ENCODE measurements at places on chromosomes 1 and 21.

DNA sequence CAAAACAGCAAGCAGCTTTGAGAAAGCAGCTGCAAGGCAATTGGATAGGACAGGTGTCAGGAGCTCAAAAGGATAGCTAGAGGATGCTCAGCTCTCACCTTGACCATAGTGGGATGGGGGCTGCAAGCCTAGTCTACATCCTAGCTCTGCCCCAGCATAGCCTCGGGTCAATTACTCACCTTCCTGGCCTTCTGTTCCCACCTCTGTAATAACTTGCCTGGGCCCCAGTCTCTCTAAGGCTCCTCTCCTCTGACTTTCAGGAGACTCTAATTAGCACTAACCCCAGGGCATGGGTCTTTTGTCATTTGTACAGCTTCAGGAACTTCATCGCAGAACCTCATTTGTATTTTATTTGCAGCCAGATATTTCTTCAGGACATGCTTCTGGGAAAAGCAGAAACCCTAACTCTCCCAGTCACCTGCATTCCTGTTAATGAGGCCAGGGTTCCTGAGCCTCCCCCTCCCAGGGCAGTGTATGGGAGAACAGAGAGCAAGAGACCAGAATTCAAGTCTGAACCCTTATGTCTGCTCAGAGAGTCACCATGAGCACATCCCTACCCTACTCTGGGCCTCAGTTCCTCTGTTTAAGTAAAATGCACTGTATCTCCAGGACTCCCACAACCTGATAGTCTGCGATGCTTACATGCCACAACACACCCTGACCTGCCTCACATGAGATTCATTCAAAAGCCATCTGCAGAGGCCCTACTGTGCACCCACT lies 108.1 kb downstream of the MATN1 start:
- no peak for DNase-seq

GRCh38 chr1:38481871-38482826 lies 377.4 kb downstream of the RRAGC start:
- no peak for DNase-seq

GRCh38 chr1:34784751-34785221 lies 3.8 kb downstream of the GJB3 start:
- DNase-seq = no peak

DNA sequence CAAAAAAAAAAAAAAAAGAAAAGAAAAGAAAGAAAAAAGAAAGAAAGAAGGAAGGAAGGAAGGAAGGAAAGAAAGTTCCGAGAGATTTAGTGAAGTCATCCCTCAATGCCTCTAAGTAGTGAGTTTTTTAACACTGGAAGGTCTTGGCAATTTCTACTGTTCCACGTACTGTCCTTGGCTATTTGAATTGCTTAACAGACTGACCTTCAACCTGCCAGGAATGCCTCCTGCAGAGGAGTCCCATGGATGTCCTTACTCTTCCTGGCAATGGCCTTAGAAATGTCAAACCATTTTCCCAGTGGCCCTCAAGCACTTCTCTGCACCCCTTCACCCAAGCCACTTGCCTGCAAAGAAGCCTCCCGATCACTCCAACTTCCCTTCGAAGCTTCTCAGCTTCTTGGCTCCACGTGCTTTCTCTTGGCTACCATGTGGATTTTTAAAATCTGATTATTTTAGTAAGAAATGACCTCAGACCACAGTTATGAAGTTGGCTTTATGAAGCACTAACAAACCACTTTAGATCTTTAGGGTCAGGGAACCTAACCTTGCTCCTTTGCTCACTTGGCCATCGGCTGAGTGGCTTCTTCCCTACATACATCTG lies 43.7 kb upstream of the ABCG1 start:
- DNase-seq = no peak

DNA sequence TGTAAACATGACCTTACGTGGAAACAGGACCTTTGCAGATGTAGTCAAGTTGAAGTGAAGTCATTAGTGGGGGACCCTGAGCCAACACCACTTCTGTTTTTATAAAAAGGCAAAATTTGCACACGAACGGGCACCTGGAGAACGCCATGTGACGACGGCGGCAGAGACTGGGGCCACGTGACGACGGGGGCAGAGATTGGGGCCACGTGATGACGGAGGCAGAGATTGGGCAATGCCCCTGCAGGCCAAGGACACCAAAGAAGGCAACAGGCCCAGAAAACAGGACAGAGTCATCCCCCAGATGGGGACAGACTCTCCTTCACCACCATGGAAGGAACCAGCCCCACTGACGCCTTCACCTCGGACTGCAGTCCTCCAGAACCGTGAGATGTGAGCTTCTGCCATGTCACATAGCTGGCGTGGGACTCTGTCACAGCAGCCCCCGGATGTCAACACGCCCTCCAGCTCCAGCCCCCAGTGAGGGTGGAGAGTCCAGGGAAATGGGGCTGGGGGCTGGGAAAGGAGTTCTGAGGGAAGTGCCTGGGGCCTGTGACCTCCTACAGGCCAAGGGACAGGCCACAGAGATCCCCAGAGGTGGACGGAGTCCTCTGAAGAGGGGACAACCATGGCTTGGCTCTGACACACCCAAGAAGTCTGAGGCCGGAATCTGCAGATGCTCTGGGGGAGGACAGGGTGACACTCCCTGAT lies 4.0 kb downstream of the KRTAP12-4 start:
- DNase-seq = no peak

DNA sequence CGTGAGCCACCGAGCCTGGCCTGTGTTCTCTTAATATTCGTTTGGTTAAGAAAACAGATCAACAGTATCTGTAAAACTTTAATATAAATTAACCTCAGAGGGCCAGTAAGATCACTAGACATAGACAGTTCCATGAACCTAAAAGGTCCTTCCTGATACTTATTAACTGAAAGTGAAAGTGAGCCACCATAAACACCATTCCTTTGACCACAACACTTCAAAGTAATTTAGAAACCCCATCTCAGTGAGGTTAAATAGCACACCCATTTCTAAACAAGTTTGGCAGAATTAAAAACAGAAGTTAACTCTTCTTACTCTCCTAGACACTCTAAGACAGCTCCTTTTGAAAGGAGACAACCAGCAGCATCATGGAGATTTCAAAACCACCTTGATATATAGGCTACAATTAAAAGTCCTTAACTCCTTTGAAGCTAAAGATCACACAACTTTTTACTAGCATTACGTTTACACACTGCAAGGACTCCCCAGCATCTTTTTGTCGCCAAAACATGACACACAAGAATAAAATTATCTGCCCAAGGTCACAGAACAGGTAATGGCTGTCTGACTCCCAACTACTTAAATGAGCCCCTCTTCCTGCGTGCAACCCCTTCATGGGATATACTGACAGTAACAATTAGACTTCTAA lies 2.2 kb downstream of the RNF19B start:
- DNase-seq = no peak

GRCh38 chr21:42997053-42997452 lies 22.7 kb downstream of the PKNOX1 start:
- DNase-seq = no peak

GRCh38 chr1:56215771-56216170 lies 363.6 kb downstream of the PLPP3 start:
- DNase-seq = no peak

DNA sequence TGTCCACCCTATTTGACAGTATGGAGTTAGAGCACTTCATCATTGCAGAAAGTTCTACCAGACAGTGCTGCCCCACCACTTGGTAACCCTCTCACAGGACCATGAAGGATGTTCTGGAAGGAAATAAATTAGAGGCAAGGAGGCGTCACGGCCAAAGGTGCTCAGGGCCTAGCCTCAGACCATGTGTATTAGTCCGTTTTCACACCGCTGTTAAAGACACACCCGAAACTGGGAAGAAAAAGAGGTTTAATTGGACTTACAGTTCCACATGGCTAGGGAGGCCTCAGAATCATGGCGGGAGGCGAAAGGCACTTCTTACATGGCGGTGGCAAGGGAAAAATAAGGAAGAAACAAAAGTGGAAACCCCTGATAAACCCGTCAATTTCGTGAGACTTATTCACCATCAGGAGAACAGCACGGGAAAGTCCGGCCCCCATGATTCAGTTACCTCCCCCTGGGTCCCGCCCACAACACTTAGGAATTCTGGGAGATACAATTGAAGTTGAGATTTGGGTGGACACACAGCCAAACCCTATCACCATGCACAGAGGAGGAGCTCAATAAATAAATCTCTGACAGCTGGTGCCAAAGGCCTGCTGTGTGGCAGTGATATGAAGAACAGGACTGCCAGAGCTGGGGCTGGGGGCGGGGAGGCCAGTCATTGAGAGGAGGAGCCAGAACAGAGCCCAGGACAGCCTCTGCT lies 75.8 kb downstream of the FHAD1 start:
- no peak for DNase-seq

- no peak for DNase-seq
Observed at GRCh38 chr1:202576816-202577215, 133.4 kb downstream of the SYT2 start.

GRCh38 chr1:217924924-217925323 lies 293.8 kb downstream of the SPATA17 start:
- no peak for DNase-seq

DNA sequence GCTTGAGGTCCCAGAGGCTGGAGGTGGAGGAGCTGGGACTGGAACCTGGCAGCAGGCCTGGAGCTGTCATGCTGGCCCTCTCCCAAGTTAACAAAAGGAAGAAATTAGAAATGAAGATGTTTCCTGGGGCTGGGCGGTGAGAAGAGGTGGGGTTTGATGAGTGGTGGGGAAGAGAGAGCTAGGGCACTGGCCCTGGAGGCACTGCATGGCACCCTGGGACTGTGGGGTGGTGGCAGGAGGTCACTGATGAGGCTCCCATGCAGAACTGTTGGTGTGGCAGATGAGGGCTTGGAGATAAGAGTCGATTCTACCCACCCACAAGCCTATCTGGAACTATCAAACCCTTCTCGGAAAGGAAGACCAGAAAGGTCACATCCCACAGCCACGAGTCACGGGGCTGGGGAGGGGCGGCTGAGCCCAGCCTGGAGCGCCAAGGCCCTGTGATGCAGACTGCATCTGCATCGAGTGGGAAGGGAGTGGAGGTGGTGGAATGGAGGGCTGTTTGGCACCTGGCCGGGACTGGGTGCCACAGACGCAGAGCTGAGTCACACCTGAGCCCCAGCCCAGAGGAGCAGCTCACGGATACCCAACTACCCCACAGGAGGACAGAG lies 29.4 kb downstream of the MRPL37 start:
- DNase-seq = no peak

- no peak for DNase-seq
Observed at GRCh38 chr21:20270365-20271055, 727.7 kb upstream of the NCAM2 start.

DNA sequence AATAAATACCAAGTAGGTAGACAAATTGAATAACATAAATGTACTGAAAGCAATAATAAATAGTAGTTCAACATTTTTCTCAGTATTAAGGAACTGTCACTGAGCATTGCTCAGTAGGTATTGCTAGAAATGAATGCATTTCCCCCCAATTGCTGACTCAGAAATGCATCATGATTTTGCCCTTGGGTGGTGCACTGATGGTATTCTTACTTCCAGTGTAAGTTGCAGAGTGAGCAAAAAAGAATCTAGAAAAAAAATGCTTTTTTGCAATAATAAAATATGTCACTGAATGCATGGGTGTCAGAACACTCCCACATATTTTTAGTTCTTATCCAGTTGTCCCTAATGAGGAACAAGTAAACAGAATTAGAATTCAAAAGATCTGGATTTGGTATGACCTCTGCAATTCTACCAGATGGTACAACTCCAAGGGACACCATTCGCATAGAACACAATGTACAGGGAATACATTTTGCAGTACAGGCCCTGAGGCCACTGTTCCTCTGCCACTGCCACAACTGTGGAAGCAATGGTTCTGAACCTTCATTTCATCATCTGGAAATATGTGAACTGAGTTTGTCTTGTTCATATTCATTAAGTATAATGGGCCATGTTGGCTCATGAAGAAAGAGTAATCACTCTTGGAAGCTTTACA lies 78.0 kb downstream of the ATP6V1G3 start:
- DNase-seq = no peak

GRCh38 chr1:232223183-232223708 lies 406.7 kb downstream of the SIPA1L2 start:
- no peak for DNase-seq

DNA sequence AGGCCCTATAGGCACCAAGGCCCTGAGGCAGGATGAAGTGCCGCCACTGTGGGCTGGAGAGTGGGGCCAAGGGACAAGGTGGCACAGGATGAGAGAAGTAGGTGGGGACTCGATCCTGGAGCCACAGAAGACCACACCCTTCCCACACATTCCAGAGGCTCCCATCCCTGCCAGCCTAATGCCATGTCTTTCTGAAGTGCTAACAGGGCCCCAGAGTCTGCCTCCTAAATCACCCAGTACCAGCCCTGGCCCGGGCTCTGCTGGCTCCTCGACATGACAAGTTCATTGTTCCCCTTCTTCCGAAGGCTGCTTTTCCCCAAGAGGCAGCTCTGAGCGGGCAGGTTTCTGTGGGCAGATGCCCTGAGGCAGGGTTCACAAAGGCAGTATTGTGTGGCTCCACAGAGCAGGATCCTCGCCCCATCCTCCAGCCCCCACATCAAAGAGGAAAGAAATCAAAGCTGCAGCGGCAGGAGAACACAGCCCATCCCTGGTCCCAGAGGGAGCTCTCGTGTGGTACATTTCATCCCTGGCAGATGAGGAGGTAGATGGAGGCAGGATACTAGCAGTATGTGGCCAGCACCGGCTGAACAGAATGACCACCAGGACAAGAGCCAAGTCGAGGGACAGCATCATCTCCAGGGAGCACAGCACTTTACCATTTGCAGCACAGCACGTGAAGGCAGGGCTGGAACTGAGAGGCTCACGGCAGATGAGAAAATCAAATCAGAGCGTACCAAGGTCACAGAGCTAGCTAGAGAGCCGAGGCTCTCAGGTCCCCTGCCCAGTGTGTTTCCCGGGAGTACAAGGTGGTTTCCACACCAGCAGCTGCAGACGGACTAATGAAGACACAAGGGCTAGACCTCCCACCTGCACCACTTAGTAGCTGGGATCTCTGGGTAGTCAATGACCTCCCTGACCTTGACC lies 64.8 kb downstream of the SYF2 start:
- no peak for DNase-seq

DNA sequence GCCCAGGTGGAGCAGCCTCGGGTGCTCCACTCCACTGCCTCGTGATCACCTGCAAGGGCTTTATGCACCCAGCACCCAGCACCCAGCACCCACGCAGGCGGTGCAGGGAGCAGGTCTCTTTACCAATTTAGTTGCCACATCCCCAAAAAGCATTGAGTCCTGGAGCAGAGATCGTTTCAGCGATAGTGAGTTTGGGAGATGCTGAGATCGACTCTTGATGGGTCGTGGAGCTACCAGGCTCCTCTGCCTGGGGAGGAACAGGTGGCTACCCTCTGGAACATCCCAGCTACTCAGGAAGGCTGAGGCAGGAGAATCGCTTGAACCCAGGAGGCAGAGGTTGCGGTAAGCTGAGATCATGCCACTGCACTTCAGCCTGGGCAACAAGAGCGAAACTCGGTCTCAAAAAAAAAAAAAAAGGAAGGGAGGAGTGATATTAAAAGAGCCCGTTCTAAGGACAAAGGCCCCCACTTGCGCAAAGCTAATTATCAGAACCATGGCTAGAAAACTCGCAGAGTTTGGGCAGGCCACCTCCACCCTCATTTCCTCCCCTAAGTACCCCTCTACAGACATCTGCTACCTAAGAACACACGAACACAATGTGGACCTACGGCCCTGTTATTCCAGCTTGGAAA lies 106.5 kb upstream of the SLC45A1 start:
- DNase-seq = no peak
